Stimulated activated CD8-positive, alpha-beta memory T cell treated with anti-CD3 and anti-CD28 coated beads, Interleukin-7, amount 100 ng/mL, for 1 hour (primary cell): ENCODE measurements at places on chromosomes 7 and 10.

DNA sequence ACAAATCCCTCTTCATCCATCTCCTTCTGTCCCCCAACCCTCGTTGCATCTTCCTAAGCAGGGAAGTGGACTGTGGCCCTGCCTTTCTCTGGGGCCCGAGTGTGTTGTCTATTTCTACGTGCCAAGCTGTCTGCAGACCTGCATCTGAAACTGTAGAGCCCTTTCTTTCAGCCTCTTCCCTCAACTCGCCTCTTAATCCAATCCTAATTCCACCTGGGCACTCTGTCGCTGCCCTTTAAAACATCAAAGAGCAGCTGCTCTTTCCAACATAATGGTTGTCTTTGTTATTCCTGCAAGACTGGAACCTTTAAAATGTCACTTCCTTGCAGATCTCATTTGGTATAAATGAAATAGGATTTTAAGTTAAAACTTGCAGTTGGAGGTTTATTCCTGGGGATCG, 21.5 kb upstream of the ADAM12 start:
- DNase-seq: no peak

- no peak for DNase-seq
These were observed 1305.4 kb upstream of the SORCS1 start for GRCh38 chr10:108469940-108470339.

GRCh38 chr10:21479570-21480315, 45.7 kb downstream of the SKIDA1 start:
- DNase-seq: no peak

- no peak for DNase-seq
These were observed at the start of gene CDCA7L for GRCh38 chr7:21945454-21946221. CDCA7L (minus strand) TSS chr7:21945899; CDS start chr7:21945804, 95 bp downstream.

GRCh38 chr10:44980309-44981171, 1.9 kb upstream of the DEPP1 start:
- DNase-seq: no peak

DNA sequence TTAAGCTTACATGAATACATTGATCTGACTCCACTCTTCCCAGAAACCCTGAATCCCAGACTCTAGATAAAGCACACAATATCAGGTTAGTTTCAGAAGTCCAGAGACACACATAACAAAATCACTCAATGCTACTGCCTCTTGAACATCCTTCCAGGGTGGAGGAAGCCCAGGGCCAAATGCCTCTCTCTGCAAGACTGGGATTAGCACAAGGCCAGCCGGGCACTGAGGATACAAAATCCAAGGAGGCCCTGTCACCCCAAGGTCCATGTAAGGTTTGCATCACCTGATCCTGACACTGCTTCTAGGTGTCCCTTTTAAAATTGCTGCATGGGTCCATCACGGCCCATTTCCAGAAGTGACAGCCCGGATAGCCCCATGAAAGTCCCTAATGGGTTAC, 2.6 kb upstream of the PLXNA4 start:
- DNase-seq: no peak

GRCh38 chr10:13758312-13758711, 171.5 kb downstream of the PRPF18 start:
- no peak for DNase-seq

GRCh38 chr10:100184426-100184825, 1.4 kb downstream of the ERLIN1 start:
- no peak for DNase-seq

DNA sequence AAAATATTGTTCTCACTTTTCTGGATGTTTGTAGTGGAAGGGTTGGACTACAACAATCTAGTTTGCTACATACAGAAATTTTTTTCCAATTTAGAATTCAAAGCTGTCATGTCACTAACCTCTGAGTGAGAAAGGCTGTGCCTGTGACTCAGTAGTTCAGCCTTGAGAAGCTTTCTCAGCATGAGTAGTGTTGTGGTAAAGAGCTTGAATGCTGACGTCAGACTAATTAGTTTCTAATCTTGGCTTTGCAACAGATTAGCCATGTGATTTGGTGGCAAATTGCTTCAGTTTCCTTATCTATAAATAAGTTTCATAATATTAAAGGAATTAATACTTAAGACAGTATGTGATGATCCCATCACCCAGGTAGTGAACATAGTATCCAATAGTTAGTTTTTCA, 83.8 kb downstream of the ABCA13 start:
- DNase-seq: no peak

DNA sequence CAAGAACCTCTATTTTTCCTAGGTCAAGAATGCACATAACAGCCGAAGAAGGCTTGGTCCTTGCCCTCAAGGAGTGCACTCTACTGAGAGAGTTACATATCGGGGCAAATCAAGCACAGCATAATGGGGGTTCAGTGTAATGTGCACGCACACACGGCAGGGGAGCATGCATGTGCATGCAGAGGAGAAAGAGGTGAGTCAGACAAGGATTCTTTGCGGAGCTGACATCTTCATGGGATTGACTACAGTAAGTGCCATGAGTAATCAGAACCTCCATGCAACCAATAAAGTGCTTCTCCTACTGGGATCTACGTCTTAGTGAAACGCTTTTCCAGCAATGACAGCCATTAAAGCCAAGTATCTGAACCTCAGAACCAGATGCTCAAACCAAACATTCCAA, 123.6 kb downstream of the RNF216 start:
- DNase-seq: no peak
